Suppressor macrophage treated with lipopolysaccharide for 4 hours (primary cell): ENCODE measurements at places on chromosomes 5 and 9.
A peak's percentile ranks its signal among the peaks of the same experiment; 100 is the strongest.

DNA sequence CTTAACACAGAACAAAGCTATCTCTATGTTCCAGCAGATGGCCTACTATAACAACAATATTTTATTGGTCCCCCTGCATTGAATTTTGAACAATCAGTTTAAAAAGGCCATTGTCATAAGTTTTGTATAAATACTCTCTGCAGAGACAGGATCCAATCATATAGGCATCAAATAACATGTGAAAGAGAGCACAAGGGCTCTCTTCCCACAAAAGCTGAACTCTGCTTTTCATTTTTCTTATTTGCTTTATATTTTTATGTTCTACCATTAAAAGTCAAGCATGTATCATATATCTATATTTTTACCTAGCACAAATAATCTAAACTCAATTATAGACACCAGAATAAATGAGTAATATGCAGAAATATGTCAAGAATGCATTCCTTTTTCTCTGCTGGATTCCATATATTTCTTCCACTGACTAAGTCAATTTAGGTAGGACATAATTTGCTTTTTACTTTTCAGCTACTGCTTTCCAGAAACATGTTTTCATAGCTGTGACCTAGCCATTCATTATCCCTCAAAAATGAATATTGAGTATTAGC, 143.6 kb downstream of the CDH9 start:
- DNase-seq, result no peak

GRCh38 chr5:134145041-134145757, 30.7 kb downstream of the TCF7 start:
- no peak for DNase-seq

DNA sequence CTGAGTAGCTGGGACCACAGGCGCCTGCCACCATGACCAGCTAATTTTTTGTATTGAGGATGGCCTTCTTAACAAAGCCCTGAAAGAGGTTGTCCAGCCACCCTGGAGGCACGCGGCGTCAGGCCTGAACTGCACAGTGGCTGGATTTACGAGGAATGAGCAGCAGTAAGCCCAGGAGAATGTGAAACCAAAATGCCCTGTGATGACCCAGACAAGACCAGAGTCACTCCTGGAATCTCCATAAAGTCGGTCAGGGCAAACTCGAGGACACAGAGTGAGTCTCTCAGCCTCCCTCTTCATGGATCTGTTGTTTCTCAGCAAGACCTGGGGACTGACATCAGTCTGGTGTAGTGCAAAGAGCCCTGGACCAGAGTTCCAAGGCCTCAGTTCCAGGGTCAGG, 53.2 kb upstream of the C5orf58 start:
- DNase-seq, result no peak

- DNase-seq, result no peak
Measured at GRCh38 chr9:89465726-89466308, 32.1 kb downstream of the SEMA4D start.

GRCh38 chr9:124776954-124777648, at the start of gene OLFML2A:
Gene OLFML2A (plus strand): TSS chr9:124777133. CDS start chr9:124777271, 138 bp downstream.
- DNase-seq, result peak; percentile 41

GRCh38 chr9:121786543-121786948, 135.1 kb downstream of the DAB2IP start:
- DNase-seq, result no peak

DNA sequence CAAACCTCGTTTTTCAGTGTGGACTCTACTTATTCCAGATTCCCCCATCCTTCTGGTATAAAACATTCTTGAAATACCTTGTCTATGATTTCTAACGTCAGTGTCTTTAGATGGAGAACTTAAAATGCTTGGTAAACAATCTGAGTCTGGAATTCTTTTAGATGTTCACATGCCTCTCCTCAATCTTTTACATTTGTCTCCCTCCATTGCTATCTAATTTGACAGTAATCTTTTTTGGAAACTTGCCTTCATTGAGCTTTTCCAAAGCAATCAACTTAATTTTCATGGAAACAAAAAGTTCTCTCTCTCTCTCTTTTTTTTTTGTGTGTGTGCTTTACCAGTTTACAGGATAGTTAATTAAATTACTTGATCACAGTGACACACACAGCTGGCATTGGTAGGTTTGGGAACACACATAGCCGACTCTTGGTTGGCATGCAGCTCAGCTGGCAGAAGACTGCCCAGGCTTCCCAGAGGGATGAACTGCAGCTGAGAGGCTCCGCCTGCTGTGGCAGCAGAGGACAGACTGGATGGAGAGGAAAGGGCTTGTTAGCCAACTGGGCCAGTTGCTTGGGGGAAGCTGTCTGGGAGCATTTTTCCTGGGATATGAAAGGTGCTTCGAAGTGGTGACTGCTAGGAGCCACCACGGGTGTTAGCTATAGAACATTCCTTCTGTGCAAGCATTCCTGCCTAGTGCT, 271.3 kb downstream of the ZSWIM6 start:
- DNase-seq, result no peak

GRCh38 chr9:80954521-80954920, 734.8 kb downstream of the TLE1 start:
- DNase-seq, result no peak

DNA sequence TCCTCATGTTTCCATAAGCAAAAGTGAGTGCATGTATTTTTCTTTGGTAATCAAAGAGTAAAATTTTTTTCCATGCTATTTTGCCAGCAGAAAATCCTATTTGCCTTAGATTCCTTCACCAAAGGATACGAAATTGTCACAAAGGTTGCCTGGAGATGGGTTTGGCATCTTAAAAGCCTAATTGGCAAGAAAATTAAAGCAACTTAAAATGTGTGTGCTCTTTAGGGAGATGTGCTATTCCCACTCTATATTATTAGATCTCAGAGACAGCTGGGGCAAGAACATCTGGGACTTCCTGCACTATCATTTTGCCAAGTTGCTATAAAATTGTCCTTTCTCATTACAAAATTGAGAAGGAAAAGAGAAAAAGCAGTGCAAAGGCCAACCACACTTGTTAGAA, 146.1 kb downstream of the PLCXD3 start:
- DNase-seq, result no peak

- no peak for DNase-seq
Measured at GRCh38 chr5:170854566-170854965, 7.3 kb upstream of the RANBP17 start.

- no peak for DNase-seq
Measured at GRCh38 chr9:73116880-73117279, 34.8 kb upstream of the ANXA1 start.

GRCh38 chr9:13971966-13972655, 341.8 kb downstream of the NFIB start:
- DNase-seq, result no peak

DNA sequence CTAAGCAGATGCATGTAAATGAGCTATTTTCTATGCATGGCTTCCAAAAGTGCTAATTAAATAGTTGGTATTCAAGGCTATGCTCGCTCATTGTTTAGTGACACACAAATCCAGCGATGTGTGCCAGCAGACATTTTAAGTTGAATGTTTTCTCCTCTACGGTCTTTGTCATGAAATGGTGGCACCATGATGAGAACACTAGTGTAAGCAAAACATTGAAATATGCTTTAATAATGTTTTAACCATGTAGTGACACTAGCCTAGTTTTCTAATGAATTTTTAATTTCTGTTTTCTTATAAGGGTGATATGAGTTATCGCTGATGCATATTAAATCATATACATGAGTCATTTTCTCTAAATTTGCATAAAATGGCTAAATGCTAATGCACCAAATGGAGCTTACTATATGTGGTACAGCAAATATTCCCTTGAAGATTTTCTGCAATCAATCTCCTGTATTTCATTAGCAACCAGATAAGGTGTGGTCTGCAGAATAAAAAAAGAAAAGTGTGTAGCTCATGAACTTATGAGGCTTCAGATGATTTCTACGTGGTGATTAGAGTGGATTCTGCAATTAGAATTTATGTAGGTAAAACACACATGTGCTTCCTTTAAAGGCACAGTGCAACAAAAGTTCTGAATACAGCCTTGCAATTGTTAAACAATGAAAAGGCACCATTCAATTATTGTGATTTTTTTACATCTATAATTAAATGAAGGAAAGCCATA, 226.6 kb downstream of the MEF2C start:
- DNase-seq, result no peak

DNA sequence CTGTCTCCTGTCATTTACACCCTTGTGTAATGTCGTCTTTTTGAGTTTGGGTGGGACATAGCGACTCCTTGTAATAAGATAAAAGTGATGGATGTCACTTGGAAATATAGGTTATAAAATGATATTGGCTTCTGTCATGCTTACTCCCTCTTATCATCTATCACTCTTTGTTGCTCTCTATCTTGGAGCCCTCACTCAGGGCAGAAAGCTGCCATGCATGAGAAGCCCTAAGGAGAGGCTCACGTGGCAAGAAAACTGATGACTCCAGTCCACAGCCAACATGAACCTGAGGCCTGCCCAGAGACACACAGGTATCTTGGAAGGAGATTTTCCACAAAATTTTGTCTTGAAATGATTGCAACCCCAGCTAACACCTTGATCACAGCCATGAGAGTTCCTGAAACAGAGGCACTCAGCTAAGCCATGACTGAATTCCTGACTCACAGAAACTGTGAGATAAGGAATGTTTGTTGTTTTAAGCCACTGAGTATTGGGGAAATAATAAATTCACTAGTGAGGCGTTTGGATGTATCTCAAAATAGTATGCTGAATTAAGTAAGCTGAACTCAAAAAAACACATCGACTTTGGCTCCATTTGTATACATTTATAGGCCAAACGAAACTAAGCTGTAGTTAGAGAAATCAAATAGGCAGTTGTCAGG, 216.7 kb downstream of the CDH18 start:
- DNase-seq, result no peak

DNA sequence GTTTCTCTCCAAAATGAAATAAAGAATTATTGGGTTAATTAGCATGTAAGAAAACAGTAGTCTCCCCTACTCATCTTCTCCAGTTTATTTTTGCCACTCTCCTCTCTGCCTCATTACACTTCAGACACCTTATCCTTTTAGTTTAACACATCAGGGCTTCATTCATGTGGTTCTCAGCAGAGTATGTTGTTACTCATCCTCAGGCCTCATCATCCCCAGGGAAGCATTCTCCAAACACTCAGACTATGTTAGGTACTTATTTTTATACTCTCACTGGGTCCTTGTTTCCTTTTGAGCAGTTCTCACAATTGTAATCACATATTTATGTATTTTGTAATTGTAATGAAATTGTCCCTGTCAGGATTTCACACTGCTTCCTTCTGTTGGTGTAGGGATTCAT, 470.5 kb downstream of the PDE4D start:
- no peak for DNase-seq

DNA sequence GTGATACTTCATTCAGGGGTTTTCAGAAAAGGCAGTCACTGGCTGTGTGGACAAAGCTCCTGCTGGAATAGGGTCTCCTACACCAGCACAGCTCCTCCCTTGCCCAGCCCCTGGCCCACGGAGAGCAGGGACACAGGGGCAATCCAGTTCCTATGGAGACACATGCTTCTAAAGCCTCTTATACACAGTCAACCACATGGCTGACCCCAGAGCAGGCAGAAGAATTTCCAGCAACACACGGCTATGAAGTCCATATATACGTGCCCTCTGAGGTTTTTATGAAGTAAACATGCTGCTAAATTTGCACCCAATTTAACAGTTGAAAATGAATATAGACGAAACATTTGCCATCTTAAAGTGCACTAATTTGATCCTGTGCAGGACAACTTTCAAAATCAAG, 19.4 kb downstream of the PSMB7 start:
- DNase-seq, result no peak

DNA sequence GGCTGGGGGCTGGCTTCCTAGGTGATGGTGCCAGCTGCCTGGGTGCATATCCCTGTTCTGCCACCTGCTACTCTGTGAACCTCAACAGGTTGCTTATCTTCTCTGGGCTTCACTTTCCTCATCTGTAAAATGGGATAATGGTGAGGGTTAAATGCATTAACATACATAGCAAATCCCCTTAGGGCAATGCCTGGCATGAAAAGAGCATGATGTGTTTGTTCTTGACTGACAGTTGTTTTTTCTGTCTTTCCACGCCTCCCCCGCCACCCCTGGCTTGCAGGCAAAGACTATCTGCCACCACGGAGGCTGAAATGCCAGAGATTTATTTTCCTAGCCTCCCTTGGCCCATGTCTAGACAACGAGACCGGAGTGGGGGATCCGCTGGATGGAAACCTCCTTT, 280.5 kb downstream of the NSG2 start:
- DNase-seq, result no peak

DNA sequence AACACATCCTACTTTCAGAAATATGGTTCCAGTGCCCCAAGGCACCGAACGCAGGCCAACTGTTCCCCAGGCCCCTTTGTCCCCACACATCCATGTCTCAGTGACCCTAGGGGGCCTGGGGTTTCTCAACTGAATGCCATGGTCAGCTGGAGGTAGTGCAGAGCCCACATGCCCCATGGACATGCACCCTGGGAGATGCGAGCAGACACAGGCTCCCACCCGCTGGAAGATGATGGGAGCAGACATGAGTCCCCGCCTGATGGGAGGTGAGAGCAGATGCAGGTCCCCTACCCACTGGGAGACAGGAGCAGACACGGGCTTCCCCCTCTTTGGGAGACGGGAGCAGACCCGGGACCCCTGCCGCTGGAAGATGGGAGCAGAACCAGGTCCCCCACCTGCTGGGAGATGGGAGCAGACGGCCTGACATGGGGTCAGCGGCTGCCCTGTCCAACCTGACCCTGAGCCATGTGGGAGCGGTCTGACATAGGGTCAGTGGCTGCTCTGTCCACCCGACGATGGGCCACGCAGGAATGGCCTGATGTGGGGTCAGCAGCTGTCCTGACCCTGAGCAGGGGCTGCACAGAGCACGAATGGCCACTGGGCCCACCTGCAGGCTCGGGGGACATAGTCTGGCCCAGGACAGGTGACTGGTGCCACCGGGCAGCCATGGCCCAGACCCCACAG, 18.4 kb downstream of the ZDHHC11B start:
- DNase-seq, result no peak

DNA sequence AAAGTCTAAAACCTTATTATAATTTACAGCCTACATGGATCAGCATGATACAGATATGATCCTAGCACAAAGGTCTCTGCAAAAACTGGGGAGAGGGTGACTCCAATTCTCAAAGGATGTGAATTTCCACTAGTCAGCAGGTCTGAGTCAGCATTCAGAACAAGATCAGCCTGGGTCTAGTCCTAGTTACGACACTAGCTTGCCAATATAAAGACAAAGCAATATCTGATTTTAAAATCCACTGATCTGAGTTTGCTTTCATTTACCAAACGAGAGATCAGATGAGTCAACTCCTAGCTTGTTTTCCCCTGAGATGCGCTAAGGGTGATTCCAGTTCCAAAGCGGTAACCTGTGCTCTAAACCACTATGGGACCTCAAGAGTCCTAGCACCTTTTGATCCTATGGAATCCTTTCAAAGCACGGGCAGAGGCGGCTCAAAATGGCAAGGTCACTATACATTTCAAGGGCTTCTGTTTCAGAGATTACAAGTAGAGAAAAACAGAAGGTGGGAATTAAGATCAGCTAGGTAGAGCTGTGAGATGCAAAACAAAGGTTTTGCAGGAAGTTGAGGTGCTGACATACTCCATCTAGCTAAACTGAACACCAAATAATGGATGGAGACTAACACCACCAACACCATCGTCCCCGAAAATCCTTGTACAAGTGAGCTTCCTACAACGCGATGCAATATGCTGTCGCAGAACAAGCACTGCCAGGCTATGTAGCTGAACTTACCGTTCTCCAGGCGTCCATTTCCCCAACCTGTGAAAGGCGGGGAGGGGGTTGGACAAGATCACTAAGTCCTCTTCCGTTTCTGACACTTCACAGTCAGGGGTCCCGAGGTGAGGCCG, 906 bp downstream of the SLC25A51 start:
- DNase-seq, result peak; percentile 43

GRCh38 chr9:68919661-68920060, 94.3 kb downstream of the PRKACG start:
- peak; percentile 36 for DNase-seq
